ENCODE measurements at places on chromosomes 12 and 14.

GRCh38 chr12:1350055-1350933 is 244.1 kb downstream of the FBXL14 start:
- DNase-seq = no peak

GRCh38 chr14:54766276-54767138 is 136.1 kb downstream of the GCH1 start:
- no peak for DNase-seq

DNA sequence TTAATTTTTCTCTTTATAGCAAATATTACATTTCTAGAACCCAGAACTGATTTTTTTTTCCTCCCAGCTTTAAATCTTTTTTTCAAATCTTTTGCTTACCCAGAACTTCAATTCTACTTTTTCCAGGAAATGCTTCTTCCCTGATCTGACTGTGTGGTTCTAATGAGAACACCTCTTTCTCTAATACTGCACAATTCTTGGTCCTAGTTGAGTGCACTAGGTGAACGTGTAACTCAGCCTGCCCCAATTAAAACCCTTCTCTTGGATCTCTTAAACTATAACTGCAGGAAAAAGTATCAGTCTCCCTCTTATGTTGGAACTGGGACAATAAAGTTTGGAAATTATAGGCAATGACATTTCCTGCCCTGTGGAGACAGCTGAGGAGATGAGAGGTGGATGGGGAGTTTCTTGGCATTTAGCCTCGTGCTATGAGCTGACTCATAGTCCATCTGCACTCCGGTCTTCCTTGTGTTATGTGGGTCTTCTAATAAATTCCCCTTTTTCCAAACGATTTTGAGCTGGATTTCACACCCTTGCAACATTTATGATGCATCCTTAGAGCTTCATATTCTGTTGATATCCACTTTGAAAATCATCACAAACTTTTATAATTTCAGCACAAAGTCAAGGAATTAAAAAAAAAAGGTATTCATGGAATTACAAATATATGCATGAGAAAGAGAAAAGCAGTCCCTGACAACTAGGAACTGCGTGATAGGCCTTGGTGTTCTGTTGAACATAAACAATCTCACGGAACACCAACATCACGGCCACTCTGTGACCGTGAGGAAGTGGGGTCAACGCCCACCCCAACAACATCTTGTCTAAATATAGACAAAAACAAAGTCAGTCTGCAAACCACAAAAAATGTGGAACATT is 52.4 kb downstream of the BRMS1L start:
- DNase-seq = no peak

GRCh38 chr14:76775695-76776427 is 14.6 kb downstream of the VASH1 start:
- DNase-seq = no peak

DNA sequence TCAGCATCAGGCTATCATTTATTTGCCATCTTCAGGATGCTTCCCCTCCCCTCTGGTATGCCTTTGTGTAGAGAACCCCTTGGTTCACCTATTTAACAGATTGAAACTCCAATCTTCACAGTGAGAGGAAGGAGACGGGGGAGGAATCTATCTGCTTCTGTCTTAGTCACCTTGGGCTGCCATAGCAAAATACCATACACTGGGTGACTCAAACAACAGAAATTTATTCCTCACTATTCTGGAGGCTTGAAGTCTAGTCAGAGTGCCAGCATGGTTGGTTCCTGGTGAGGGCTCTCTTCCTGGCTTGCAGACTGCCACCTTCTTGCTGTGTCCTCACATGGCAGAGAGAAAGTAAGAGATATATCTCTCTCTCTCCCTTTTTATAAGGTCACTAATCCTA is 13.5 kb upstream of the EML1 start:
- no peak for DNase-seq

DNA sequence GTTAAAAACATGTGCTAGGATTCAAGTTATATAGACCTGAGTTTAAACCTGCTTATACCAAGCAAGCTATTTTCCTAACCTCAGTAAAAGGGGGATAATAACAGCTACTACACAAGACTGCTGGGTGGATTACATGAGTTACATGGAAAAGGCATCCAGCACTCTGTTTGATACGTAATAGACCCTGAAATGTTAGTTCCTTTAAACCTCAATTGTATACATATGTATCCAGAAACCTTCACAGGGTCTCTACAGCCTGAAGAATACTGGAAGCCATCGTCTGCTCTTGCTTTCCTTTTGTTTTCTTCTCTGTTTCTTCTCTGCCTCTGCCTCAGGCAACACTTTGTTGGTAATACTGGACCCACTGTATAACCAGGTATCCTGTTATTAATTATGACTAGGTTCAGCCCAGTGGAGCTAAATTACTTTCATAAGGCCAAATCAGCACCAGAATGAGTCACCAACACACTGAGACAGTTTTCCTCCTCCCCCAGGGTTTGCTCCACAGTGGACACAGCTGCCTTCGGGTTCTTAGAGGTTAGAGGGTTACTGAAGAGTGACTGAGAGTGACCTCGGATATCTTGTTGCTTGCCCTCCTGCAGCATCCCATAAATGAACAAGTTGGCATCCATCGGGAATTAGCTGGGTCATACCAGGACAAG is 127.1 kb downstream of the CAPZA3 start:
- DNase-seq = no peak

DNA sequence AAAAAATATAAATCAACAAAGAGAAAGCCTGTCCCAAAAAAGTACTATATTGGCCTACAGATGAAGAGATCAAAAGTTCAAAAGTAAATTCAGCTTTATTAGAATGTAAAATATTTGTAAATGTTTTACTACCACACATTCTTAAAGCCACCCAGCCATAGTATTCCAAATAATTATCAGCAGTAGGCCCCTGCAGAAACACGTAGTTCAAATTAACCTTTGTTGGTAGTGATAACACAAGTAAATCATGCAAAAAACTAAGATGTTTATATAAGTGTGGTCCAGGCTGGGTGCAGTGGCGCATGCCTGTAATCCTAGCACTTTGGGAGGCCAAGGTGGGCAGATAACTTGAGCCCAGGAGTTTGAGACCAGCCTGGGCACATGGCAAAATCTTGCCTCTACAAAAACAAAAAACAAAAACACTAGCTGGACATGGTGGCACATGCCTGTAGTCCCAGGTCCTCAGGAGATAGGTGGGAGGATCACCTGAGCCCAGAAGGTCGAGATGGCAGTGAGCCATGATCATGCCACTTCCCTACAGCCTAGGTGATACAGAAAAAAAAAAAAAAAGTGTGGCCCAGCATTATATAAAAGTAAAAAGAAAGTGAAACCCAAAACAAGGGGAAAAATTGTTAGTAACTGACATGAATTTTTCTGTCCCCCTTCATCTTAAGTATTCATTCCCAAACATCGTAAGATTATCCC is 17.9 kb downstream of the SPTLC2 start:
- DNase-seq = no peak
